Activated CD4-positive, alpha-beta T cell treated with anti-CD3 and anti-CD28 coated beads, Interleukin-2, amount 10 ng/mL, durations not matched to agents 24 days and 14 days (primary cell): ENCODE measurements at places on chromosomes 11 and 22. TPM values are rescaled to one million over a fixed set of nuclear protein-coding genes. Genes with fewer than 3 reads are reported as not detected.

SCUBE2 gene
- 0.19 TPM in 1 of 2 replicates, not detected in the other for total RNA-seq

OR8D1 gene
- total RNA-seq: not detected in 2 replicates

DDI1 gene
- not detected in 2 replicates for total RNA-seq

OR2D2 gene
- 0.36 and 0.72 TPM in 2 replicates for total RNA-seq

SCN2B gene
- total RNA-seq: 0.02 and 0.05 TPM in 2 replicates

NDUFS8 gene
- 153 and 159 TPM in 2 replicates for total RNA-seq

TYR gene
- not detected in 2 replicates for total RNA-seq

TMEM151A gene
- not detected in 2 replicates for total RNA-seq

BTG4 gene
- not detected in 2 replicates for total RNA-seq

RNF214 gene
- 22.0 and 23.2 TPM in 2 replicates for total RNA-seq

CASTOR1 gene
- 4.7 and 7.3 TPM in 2 replicates for total RNA-seq

SHANK3 gene
- total RNA-seq: 0.17 and 0.21 TPM in 2 replicates

ART1 gene
- not detected in 2 replicates for total RNA-seq

CASP5 gene
- total RNA-seq: not detected in 2 replicates

IGLL5 gene
- total RNA-seq: not detected in 2 replicates

OTOG gene
- total RNA-seq: not detected in 2 replicates

BTBD10 gene
- total RNA-seq: 20.3 and 21.8 TPM in 2 replicates

FOLR1 gene
- total RNA-seq: not detected in 2 replicates

TSSC4 gene
- total RNA-seq: 61.8 and 62.9 TPM in 2 replicates

OR6M1 gene
- total RNA-seq: not detected in 2 replicates

CCDC81 gene
- total RNA-seq: 0.75 and 1.4 TPM in 2 replicates

GRK2 gene
- 244 and 248 TPM in 2 replicates for total RNA-seq

IFT27 gene
- 26.3 and 28.5 TPM in 2 replicates for total RNA-seq

RAG2 gene
- total RNA-seq: not detected in 2 replicates

ADM gene
- total RNA-seq: 5.1 and 7.4 TPM in 2 replicates
